Choroid plexus epithelial cell (primary cell): ENCODE measurements at places on chromosomes 11 and 22.
A peak's percentile ranks its signal among the peaks of the same experiment; 100 is the strongest.

DNA sequence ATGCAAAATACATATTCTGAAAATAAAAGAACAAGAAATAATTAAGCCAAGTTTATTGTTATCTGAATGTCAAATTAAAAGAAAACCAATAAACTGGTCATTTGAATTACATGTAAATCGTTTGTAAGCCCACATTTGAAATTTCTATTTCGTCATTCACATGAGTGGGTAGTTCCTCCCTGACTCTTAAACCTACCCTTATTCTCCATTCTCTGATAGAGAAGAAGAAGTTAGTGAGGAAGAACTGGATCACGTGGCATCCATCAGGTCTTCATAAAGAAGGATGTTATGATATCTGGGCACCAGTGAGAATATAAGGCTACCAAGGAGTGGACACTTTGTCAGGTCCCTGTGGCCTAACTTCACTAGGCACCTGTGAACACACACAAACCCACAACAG lies 328.1 kb downstream of the OPCML start:
- DNase-seq = no peak

DNA sequence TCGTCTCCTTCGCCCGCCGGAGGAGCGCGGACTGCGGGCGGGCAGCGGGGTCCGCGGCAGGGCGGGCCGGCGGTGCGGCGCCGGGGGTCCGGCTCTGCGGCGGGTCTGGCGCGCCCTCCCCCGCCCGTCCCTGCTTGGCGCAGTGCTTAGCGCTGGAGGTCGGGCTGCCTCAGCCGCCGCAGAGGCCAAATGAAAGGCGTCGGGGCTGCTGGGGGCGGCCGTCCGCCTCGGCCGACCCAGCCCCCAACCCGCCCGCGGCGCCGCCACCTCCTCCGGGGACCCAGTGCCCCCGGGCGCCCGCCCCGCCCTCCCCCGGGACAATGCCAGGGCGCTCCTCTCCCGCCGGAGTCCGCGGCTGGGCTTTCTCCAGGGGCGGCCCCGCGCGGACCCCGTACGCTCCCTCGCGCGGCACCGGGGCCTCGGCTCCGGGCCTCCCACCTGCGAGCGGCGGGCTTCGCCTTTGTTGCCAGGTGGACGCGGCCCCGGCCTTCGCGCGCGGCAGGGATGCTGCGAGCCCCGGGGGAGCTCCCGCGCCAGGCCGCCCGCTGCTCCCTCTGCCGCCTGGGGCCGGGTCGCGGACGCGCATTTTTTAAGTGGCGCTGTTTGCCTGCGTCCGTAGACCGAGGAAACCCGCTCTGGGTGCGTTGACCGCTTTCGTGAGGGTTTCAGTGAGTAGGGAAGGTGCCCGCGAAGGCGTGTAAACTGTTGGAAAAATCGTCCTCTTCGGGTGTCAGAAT lies 583 bp downstream of the APLP2 start:
- DNase-seq = peak; percentile 37

DNA sequence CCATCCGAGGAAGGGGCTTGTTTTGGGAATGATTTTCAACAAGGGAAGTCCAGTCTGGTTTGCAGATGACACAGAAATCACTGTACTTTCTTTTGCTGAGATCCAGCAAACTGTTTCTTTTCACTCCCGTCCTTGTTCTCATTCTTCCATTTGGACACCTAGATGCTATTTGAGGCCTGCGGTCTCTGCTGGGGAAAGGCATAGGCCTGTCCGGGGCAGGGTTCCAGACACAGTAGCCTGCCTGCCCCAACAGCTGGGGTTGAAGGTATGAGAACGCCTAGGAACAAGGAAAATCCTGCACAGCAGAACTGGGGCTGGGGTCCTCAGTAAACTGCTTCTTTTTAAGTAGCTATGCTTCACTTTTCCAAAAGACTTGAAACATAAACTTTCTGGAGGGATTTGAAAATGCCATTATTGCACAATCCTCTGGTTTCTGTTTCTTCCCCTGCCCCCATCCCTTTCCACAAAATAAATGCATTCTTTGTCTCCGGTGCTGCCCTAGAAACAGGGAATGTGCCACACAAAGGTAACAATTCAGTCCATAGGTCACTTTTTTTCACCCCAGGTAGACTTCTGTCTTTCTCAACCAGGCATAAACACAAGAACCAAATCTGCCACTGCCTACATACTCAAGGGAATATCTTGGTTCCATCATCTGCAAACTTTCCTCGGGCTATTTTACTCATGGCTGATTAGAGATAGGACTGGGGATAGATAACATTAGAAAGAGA lies 174.8 kb upstream of the MTMR2 start:
- DNase-seq = peak; percentile 61

GRCh38 chr22:36258701-36259614 lies 6.0 kb downstream of the APOL1 start:
- peak; percentile 47 for DNase-seq

- no peak for DNase-seq
Measured at GRCh38 chr11:57640068-57640800, 9.5 kb downstream of the YPEL4 start.

GRCh38 chr11:45982656-45983470 lies 60.4 kb downstream of the LARGE2 start:
- peak; percentile 78 for DNase-seq

GRCh38 chr11:20397281-20397680 lies 9.8 kb downstream of the PRMT3 start:
- peak; percentile 80 for DNase-seq

GRCh38 chr22:25085930-25086901 lies 113.4 kb upstream of the CRYBB3 start:
- DNase-seq = no peak

DNA sequence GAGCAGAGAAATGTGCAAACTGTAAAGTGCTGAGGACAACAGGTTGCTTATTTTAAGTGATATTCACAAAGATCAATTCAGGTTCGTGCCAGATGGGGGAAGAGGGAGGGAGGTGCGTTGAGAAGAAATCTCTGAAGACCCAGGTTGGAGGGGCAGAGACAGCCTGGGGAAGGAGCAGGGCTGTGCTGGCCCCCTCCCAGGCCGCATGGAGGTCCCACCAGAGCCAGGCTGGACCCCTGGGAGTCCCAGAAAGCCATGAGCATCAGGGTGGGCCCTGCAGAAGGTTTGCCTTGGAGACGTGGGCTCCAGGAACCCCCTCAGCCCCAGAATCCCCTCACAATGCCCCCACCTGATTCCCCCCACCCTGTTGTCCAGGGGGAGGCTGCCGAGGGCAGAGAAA lies 47.4 kb downstream of the IGLL1 start:
- no peak for DNase-seq

DNA sequence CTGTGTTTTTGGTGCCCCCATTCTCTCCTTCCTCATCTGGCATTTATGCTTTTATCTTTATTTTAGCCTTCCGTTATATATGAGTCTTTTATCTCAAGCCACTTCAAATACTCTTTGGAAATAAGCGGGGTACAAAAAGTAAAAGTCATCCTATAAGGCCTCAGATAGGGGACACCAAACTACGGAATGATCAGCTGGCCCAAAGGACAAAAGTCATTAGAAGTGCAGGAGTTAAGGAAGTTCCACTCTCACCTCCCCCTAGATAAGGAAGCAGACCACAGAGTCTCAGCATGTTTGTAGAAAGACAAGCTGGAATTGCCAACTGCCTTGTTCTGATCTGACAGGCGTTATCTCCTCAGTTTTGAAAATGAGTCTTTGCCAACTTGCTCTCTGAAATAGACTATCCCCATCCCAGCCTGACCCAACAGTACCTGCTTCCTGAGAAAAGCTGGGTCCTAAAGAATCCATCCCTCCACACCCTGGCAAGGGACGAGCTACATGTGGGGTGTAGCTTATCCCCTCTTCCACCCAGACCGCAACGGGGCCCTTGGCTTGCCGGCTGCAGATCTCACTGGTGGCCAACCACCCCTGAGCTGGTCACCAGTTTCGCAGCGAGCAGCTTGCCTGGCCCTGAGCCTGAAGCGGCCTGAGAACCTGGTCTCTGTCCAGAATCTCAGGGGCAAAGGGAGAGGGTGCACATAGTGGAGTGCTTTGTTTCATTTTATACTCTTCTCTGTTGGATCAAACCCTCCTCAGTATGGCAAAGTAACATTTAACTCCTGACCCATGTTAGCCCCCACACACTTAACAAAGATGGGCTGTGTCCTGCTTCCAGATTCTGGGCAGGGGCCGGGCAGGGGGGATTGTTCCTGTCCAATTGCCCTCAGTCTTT lies 13.8 kb downstream of the FADS2 start:
- no peak for DNase-seq

DNA sequence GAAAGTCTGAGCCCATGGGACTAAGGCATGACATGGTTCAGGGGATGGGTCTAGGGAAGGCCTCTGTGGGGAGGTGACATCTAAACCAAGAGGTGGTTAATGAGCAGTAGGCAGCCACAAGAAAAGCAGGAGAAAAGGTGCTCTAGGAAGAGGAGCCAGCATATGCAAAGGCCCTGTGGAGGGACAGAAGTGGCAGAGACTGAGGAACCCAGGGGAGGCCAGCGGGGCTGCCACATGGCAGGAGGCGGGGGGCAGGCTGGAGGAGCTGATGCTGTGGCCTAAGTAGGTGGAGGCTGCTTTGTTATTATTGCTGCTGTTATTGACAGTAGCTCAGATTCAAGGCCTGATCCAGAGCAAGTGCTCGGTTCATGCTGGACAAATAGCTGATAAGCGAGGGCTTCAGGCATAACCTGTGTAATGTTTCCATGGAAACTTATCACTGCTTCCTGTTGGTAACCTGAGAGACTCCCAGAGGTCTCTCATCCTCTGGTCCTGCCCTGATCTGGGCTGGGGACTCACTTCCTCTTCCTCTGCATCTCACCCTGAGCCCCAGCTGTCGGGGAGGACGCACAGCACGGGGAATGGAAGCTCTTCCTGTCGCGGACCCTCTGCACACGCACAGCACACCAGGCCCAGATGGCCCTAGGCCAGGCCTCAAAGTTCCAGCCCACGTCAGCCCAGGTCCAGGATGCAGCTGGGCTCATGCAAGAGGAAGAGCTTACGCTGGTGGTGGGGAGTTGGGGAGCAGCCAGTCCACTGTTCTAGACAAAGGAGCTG lies 75.2 kb upstream of the TP53I11 start:
- peak; percentile 48 for DNase-seq

GRCh38 chr11:81253244-81253643 lies 1480.4 kb downstream of the FAM181B start:
- no peak for DNase-seq

DNA sequence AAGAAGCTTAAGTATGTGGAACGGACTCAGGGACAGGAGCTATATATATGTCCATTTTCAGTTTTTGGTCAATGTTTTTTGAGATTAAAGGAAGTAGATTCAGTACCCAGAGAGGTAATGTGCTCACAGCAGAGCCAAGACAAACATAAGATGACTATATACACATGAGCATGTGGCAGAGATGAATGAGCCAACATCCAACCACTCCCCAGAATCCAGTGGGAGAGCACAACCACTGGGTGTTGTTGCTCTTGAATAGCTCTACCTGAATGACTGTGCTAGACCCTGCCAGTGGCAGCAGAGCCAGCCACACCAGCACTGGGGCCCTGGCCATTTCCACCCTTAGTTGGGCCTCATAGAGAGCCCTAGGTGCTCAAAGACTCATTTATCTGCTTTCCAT lies 10.7 kb upstream of the SYTL2 start:
- peak; percentile 32 for DNase-seq

- DNase-seq = no peak
Measured at GRCh38 chr22:30033137-30033536, 47.1 kb upstream of the HORMAD2 start.

DNA sequence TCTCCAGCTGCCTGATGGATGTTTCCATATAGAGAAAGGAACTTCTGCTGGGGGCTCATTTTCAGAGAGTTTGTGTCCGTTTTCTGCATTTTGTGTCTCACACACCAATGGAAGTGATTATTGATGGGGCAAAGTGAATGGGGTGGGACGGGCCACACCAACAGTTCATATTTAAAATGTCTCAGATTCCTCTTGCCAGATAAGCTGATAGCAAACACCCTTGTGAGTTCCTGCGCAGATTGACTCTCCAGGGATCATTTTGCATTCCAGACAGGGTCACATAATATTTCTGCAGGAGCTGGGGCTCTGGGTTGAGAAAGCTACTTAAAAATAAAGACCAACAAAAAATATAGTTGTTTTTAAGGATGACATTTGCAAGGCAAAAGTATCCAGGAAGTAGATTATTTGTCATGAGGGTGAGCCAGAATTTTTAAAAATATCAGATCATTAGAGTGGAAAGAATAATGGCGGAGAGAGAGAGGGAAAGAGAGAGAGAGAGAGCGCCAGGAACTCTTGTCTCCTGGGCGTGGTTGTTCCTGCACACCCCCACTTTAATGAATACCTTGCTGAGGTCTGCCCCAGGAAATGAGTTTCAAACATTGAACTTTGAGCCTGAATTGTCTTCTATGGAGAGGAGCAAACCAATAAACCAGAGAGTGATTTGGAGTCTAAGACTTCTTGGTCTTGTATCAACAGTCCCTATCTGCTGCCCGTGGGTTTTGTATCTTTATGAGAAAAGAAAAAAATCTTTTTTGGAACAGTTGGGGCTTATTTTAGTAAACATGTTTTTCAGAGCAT lies 33.3 kb downstream of the MICAL2 start:
- DNase-seq = peak; percentile 81

- DNase-seq = peak; percentile 40
Measured at GRCh38 chr11:121334973-121335710, 42.6 kb downstream of the SC5D start.

GRCh38 chr22:37749226-37749625 lies 52.4 kb downstream of the TRIOBP start:
- no peak for DNase-seq

GRCh38 chr11:32884770-32885384 lies 7.7 kb upstream of the QSER1 start:
- DNase-seq = peak; percentile 60

DNA sequence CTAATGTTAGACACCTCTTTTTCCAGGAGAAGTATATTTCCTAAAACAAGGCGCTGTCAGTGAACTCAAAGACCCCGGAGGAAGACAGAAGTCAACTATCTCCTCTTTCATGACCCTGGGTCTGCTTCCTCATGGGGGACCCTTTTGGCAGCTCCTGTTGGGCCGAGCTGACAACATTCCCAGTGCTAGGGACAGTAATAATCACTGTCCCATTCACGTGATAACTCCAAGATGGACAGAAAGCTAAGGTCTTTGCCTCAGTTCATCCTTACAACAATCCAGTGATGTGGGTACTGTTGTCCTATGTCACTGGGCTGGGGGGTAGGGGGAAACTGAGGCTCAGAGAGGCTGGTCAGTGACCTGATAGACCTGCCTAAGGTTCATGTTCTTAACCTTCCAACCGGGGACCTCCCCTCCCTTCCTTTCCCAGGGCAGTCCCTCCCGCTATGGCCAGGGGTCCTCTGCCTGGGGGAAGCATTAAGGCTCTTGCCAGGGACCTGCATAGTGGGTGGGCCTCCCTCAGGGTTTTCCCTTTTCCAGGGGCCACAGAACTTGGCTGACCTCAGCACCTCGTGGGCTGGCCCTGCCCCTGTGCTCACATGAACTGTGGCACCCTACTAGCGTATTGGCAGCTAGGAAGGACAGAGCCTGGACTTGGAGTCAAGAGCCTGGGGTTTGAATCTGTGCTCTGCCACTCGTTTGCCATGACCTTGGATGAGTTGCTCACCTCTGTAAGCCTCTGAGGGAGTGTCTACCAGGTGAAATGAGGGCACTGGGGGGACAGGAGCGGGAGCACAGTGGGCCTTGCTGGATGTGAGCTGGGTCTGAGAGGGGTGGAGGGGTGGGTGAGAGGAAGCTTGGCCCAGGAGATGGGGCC lies 53.6 kb downstream of the LRRC32 start:
- no peak for DNase-seq

- no peak for DNase-seq
Measured at GRCh38 chr11:2220173-2220771, 48.7 kb upstream of the TH start.
